ENCODE measurements at places on chromosomes 4 and X.

DNA sequence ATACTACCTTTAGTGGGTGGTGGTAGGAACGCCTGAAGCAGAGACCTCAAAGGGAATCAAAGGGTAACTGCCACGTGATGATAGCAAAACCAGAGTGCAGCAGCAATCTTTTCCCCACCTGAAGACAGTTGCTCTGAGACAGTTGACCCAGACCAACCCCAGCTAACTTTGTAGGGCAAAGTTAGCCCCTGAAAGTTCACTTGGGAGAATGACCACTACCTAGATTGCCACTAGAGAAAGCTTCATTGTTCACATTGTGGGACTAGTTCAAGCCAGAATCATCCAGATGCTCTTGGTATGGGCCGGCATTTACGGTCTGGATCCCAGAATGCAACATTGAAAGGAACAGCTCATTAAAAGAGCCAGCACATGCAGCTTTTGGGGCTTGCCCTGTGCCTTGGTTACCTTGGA lies 4.1 kb downstream of the SEPTIN6 start:
- no peak for DNase-seq

GRCh38 chr4:73751166-73751565 lies 10.8 kb downstream of the CXCL8 start:
- DNase-seq, result no peak

DNA sequence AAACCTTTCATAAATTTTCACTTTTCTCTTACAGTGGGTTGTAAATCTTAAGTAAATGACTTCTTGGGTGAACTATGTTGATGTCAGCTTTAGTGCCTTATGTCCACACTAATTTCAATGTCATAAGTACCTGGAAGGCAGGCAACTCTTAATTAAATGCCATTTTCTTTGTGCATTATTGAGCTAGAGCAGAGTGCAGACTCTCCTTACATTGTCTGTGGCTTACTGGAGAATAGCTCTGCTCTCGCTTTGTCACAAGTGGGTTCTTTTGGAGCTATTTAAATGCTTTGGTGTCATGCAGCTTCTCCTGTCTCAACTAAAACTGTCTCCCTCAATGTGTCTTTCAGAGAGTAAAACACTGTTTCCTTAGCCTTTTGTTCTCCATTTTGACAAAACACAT lies 411.6 kb downstream of the STIM2 start:
- no peak for DNase-seq

- no peak for DNase-seq
Observed at GRCh38 chr4:148145475-148145874, 296.7 kb downstream of the NR3C2 start.

DNA sequence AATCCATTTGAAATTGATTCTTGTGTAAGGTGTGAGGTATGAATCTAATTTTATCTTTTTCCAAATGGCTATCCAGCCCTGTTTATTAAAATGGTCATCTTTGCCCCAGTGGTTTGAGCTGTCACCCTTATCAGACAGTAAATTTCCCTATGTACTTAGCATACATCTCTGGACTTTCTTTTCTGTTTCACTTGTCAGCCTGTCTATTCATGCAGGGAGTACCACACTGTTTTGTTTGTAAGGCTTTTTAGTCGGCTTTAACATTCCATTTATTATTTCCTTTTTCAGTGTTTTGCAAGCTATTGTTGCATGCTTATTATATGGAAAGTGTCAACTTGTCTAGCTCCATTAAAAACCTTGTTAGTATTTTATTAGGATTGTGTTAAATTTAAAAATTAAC lies 155.8 kb downstream of the STAG2 start:
- no peak for DNase-seq

DNA sequence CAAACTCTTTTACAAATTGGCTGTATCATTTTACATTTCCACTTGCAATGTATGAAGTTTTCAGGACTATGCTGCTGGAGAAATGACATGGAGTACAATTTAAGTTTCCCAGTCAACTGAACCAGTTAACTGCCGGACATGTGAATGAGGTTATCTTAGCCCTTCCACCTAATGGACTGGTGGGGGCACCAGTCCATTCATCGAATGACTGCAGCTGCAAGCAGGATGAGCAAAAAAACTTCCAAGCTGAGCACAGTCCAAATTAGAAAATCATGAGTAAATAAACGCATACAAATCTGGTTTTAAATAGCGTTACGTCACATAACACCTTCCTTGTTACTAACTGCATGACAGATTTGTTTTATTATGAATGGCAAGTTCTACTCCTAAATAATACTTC lies 1131.5 kb downstream of the PCDH18 start:
- no peak for DNase-seq

DNA sequence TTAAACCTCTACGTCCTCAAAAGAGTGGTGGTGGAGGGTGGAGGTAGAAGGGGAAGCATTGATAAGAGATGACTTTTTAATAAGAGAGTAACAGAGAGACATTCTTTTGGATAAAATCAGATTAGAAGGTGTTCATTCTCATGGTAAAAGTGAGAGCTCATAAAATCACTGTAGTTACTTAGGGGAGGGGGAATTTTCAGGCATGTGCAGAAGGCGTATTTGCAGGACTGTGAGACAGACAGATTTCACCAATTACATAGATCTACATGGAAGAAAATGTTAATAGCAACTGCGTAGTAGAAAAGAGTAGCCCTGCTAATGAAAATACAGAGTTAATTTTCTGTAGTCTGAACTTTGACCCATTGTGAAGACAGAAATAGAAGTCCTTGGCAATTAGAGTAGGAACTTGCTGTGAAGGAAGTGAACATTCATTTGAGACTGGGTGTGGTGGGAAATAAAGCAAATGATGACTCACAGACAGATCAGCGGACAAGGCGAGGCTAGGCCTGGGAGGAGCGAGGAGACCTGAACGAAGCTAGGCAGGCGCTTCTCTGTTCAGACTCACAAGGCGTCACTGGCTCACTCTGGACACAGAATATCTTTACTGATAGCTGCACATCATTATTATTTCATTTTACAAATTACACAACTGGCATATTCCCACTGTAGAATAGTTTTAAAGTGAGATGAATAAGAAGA lies 57.2 kb upstream of the FAM9C start:
- DNase-seq, result peak; percentile 68

DNA sequence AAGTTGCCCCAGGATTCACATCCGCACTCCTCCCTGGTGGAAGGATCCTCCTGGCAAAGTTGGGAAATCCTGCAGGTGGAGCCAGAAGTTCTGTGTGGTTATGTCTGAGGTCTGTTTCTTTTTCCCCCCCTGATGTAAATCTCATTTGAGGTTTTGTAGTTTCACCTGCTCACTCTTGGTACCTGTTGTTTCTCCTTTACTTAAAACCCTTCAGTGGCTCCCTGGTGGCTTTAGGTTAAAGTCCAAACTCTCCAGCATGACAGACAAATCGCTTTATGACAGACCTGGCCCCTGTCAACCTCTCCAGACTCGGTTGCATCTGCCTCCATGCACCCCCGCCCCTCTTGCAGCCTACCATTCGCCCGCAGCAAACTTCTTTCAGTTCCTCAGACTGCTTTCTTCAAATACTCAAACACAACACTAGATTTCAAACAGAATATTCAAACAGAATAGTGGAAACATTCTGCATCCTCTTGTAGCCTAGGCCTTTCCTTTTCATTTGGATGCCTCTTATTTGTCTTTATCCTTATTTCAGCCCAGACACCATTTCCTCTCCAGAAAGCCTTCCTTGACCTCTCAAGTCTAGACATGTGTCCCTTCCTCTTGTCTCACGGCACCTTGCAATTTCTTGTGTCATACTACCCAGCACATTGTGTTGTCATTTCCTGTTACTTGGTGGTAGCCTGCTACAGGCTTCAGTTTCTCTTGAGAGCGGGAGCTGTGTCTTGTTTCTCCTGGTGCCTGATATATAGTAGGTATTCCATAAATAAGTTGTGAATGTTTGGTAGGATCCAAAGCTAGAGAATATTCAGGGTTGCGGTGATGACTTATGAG lies 24.8 kb downstream of the IL13RA1 start:
- DNase-seq, result no peak

DNA sequence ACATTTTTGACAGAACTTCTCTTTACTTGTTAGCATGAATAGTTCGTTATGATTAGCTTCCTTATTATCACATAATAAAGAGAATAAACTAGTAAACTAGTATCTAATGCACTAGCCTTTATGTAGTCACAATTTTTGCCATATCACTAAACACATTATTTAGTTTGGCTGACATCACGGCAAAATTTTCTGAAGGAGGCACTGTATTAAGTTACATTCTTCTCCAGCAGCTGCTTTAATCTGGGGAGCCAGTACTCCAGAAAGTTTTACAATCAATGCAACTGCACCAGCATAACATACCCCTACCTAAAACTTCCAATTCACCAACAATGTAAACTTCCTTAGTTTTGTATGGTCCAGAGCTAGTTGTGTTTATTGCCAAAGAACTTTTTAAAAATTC lies 87.8 kb downstream of the FIP1L1 start:
- no peak for DNase-seq

- no peak for DNase-seq
Observed at GRCh38 chr4:122038896-122039295, 87.0 kb upstream of the TRPC3 start.

Data from bone marrow (tissue), 2 donors.